RKO (cell line): ENCODE measurements at places on chromosomes 3 and 15.

DNA sequence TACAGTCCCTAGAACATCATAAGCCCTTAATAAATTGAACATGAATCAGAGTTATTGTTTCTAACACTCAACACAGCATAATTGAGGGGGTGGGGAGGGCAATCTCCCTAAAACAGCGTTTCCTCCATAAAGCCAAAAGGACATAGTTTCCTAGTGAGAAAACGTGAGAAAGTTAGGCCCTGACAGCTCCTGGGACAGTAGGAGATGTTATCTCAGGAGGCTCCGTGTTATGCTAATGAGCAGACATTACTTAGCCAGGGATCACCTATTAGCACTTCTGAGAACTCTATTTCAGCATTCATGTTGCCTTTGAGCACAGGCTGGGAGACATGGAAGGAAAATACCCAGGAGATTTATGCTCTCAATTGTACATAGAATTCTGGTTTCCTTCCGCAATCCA lies 229.1 kb upstream of the ADAMTS9 start:
- no peak for DNase-seq

- DNase-seq = no peak
Measured at GRCh38 chr3:17955411-17955810, 213.0 kb upstream of the TBC1D5 start.

DNA sequence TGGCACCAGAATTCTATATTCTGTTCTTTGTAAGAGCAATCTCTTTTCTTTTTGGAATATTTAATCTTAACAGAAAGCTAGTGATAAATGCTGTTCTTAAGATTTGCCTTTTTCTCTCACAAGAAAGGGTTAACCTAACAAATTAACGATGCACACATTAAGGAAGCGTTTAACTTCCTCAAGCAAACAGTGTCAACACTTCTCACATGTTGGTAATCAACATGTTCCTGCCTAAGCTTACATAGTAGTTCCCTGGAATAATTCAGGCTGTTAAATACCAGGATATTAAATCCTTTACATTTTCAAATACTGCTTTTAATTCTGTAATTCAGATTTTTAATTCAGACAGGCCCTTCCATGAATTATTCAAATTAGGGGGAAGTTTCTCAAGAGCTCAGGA lies 67.4 kb upstream of the RPL35A start:
- DNase-seq = no peak

- DNase-seq = no peak
Measured at GRCh38 chr3:16406579-16406978, 106.9 kb downstream of the RFTN1 start.

- no peak for DNase-seq
Measured at GRCh38 chr15:32864051-32864450, 146.2 kb downstream of the GREM1 start.

DNA sequence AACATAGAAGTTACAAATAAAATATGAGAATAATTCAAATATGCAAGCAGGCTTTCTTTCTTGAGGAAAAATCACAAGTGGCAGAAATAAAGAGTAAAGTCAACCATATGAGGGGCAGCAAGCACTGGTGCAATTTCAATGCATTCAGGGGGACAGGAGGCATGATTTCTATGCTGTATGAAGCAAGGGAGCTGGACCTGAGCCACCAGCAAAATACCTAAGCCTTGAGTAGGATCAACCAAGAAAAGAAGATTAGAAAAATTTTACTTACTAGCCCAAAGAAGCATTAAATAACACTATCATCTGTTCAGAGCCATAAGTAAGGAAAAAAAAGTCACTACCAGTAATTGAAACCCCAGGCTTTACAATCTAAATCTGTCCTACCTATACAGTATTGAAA lies 6.3 kb downstream of the ADGRG7 start:
- DNase-seq = no peak

DNA sequence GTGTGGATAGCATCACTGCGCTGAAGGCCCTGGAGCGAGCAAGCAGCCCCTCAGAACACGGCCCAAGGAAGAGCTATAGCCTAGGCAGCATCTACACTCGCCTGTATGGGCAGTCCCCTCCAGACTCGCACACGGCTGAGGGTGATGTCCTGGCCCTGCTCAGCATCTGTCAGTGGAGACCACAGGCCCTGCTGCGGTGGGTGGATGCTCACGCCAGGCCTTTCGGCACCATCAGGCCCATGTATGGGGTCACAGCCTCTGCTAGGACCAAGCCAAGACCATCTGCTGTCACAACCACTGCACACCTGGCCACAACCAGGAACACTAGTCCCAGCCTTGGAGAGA lies 20.5 kb downstream of the ATRIP start:
- DNase-seq = no peak

DNA sequence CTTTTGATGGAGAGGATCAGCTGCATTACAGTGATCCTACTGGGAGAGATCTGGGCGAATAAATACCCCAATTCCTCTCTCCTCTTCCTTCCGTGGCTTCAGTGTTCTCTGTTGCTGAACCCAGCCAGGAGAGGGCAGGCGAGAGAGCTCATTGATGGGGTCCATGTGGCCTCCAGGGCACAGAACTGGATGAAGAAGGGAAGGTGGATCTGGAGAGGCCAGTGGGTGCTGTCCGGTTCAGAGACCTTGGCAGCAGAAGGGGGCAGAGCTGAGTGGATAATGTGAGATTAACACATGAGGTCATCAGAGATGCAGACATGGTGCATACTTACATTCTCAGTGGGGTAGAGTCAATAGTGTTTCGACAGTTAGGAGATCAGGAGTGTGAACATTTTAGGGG lies 193.6 kb downstream of the CLSTN2 start:
- peak; percentile 26 for DNase-seq
